ENCODE measurements at places on chromosomes 1 and 21. TPM values are rescaled to one million over a fixed set of nuclear protein-coding genes. Genes with fewer than 3 reads are reported as not detected.

GRCh38 chr1:183142171-183142570 lies 43.9 kb upstream of the LAMC2 start:
- no peaks in the 10 kb centered on the region for H3K27me3 ChIP-seq
- no peak overlapping the region for H3K4me3 ChIP-seq
- no peaks in the 10 kb centered on the region for H3K4me1 ChIP-seq
- peaks cover 4% of the 10 kb centered on the region for H3K36me3 ChIP-seq

- peaks cover 4% of the 10 kb centered on the region for H3K36me3 ChIP-seq
- DNase-seq: no peak
- H3K4me3 ChIP-seq: no peak overlapping the region
- H3K27ac ChIP-seq: no peak overlapping the region
Measured at GRCh38 chr1:30876451-30877204, 31.9 kb downstream of the SDC3 start.

GRCh38 chr1:111717450-111717849 lies 21.7 kb downstream of the INKA2 start:
- H3K4me1 ChIP-seq: no peaks in the 10 kb centered on the region
- no peak overlapping the region for H3K4me3 ChIP-seq
- H3K27me3 ChIP-seq: no peaks in the 10 kb centered on the region
- H3K27ac ChIP-seq: no peak overlapping the region
- no peak for DNase-seq

DNA sequence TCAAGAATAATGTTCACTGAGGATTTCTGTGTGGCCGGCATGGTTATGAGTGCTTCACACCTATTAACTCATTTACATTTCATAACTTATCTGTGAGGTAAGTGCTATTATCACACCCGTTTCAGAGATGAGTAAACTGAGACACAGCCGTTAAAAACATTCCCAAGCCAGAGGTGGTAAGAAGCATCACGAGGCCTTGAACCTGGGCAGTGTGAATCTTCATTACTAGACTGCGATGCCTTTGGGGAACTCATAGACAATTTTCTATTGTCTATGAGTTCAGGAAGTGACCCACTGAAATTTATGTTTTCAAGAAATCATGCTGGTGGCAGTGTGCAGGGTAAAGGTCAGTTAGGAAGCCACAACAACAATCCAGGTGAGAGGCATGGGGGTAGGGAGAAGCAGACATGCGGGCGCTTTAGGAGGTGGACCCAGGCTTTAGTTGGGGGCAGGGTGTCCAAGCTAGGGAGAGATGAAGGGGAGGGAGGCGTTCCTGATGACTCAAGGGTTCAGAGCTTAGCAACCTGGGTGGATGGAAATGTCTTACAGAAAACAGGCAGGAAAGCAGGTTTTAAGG lies 14.5 kb downstream of the GNG12 start:
- H3K27ac ChIP-seq: no peak overlapping the region
- no peak for DNase-seq
- H3K27me3 ChIP-seq: no peaks in the 10 kb centered on the region
- H3K4me3 ChIP-seq: no peak overlapping the region
- peaks cover 1% of the 10 kb centered on the region for H3K36me3 ChIP-seq

- H3K4me1 ChIP-seq: peaks cover 15% of the 10 kb centered on the region
- H3K27me3 ChIP-seq: peaks cover 5% of the 10 kb centered on the region
- H3K4me3 ChIP-seq: no peak overlapping the region
- peak overlapping the region; percentile 90 for H3K27ac ChIP-seq
- DNase-seq: no peak
- H3K36me3 ChIP-seq: no peaks in the 10 kb centered on the region
Measured at GRCh38 chr21:36584980-36585940, 105.3 kb upstream of the CLDN14 start.

GRCh38 chr1:114756009-114756892 lies 1.5 kb downstream of the CSDE1 start:
- H3K4me1 ChIP-seq: peaks cover 48% of the 10 kb centered on the region
- peaks cover 8% of the 10 kb centered on the region for H3K36me3 ChIP-seq
- DNase-seq: no peak
- no peaks in the 10 kb centered on the region for H3K27me3 ChIP-seq
- peak overlapping the region; percentile 100 for H3K27ac ChIP-seq
- peak overlapping the region; percentile 100 for H3K4me3 ChIP-seq

- H3K27ac ChIP-seq: no peak overlapping the region
- H3K36me3 ChIP-seq: peaks cover 1% of the 10 kb centered on the region
- DNase-seq: no peak
- peaks cover 2% of the 10 kb centered on the region for H3K4me1 ChIP-seq
- H3K27me3 ChIP-seq: no peaks in the 10 kb centered on the region
Measured at GRCh38 chr1:230031131-230031530, 35.9 kb upstream of the GALNT2 start.

Gene TMEM240
- 5.1 TPM for total RNA-seq

Gene NPHS2
- total RNA-seq: not detected
